ENCODE measurements at places on chromosomes 1 and 21.

DNA sequence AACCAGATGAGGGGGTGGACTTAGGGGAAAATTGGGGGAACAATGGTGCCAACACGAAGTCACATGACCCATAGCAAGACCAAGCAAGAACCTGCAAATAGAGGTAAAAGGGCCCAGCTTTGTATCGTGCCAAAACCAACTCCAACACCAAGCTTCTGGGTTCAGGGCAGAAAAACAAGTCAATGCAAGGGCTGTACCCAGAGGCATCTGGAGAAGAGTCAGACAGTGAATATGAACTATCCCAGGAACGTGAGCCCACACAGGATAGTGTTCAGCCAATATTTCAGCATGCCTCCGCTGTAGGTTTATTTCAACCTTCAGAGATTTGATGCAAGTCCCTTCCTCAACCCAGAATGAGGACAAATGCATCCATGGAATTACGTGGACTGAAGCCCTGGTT, 15.0 kb upstream of the ZMYM6 start:
- DNase-seq: no peak

GRCh38 chr1:14724678-14725077, 126.2 kb downstream of the KAZN start:
- DNase-seq: no peak

- no peak for DNase-seq
Measured at GRCh38 chr21:16509476-16509875, 779.7 kb downstream of the USP25 start.

DNA sequence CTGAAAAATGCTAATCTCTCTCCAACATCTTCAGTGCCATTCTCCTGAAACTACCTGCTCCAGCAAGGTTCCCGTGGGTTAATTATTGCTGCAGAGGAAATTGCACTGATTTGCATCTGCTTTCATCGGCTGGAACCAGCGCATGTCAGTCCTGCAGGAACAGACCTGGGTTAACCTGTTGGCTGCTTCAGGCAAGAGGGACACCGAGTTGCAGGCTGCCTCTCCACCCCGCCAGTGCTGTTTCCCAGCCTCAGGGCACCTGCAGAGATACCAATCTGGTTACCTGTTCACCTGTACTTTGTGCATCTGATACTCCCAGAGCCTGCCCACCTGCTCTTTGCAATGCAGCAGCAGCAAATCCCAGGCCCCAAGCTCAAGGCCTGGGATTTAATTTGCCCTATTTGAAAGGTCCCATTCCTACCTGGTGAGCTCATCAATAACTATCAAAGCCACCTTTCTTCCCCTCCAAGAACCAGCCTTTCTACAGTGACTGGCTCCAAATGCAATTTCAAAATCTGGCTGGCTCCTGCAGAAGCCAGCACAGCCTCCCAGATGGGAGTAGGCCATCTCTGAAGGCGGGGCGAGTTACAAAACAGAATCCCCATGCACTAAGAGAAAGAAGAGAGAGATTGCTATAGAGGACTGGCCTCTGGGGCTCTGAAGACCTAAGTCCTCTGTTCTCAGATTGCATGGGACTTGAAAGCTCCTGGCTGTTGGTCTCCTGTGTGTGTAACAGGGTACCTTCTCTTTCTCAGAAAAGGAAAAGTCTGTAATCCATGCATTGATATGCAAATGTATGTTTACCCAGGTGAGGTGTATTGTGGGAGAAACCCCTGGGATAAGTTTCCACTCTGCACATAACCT, 67.8 kb downstream of the TOMM20 start:
- no peak for DNase-seq

All from activated CD4-positive, alpha-beta T cell treated with anti-CD3 and anti-CD28 coated beads for 48 hours (primary cell).